Stimulated activated memory B cell treated with anti-CD40 and anti-IgM and Interleukin-4, amounts not matched to agents 10 μg/mL and 1 μg/mL and 100 μg/mL, for 72 hours (primary cell): ENCODE measurements at places on chromosomes 2 and 18.

- no peak for ATAC-seq
Observed at GRCh38 chr2:5690286-5690685, 1.9 kb upstream of the SOX11 start.

GRCh38 chr2:164675687-164676086 lies 54.4 kb upstream of the GRB14 start:
- no peak for ATAC-seq

DNA sequence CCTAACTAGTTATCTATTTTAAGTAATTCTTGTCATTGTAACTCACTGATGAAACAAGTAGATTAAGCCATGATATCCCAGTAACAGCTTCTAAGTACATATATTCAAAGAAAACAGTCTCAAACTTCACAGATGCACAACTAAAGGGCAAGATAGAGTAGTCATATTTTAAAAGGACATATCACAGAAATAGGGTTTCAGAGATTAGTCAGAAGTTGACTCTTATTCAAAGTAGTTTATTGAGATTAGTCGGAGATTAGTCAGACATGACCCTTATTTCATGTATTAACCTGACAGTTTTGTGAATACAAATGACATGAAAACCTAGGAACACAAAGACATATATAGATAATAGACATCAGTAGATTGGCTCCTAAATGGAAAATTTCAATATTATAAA lies 15.9 kb upstream of the CHAC2 start:
- ATAC-seq: peak; percentile 86

DNA sequence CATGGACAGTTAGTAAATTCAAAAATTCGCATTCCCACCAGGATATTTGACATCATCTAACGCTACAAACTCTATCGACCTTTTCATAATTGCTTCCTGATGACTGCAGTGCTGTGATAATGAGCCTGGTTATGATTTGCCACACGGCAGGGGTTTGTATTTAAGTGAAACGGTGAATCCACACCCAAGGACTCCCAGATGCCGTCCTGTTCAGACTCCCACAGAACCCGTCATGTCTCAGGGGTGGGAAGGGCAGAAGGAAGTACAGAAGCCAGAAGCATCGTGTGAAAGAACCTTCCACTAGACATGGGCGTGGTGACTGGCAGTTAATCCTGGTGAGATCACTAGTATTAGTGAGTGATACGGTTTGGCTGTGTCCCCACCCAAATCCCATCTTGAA lies 91.2 kb upstream of the TMEM18 start:
- no peak for ATAC-seq

GRCh38 chr2:9739531-9739964 lies 103.7 kb upstream of the TAF1B start:
- peak; percentile 37 for ATAC-seq

DNA sequence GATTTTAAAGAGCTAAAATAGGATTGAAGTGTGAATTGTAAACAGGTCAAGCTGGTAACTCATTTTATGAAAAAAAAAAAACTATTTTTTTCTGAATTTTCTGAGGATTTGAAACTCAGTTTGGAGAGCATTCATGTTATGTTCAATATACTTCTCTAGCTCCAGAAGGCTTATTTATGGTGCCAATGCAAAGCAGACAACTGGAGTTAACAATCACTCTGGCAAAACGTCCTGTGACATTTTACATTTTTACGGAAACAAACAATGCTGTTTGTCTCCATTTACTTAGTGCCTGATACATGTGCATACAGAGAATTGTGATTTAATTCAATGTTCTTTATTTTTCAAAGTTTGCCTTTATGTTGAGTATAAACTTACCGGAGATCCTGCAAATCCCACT lies 96.0 kb downstream of the COL5A2 start:
- ATAC-seq: no peak

DNA sequence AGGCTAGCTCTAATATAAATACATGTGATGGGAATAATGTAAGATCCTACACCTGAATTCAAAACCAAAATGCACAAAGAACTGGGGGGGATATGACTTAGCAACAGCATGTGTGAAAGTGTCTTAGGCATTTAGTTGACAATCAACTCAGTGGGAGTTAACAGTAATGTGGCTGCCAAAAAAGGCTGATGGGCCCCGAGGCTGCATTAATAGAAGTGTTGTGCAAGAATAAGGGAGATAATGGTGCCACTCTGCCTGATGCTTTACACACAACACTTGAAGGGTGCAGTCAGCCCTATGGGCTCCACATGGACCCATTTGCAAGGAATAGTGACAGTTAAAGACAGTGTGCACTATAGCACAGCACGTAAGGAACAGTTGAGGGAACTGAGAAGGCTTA lies 649.4 kb upstream of the ZEB2 start:
- ATAC-seq: no peak

DNA sequence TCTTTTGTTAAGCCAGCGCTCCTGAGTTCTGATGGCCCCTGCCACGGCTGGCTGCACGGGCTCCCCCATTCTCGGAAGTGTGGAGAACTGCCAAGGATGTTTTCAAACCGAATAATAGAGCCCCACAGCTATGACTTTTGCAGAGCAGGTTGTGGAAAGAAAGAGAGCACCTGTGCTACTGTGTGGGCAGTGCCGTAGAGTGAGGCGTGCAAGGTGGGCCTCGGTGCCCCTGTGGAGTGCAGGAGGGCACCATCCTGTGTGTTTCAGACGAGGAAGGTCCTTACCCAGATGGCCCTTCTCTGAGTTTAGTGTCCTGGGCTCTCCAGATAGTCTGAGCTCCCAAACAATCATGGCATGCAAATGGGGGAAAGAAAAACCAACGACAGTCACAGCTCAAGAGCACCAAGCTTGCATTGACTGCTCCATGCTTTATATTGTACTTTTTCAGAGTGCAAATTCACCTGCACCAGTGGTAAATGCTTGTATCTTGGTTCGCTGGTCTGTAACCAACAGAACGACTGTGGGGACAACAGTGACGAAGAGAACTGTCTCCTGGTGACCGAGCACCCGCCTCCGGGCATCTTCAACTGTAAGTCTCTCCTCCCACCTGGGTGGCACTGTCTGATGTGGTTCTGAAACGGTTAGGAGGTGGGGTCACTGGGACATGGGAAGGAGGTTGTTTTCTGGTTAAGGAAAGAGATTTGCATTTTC lies 219.4 kb downstream of the LDLRAD4 start:
- ATAC-seq: peak; percentile 51

DNA sequence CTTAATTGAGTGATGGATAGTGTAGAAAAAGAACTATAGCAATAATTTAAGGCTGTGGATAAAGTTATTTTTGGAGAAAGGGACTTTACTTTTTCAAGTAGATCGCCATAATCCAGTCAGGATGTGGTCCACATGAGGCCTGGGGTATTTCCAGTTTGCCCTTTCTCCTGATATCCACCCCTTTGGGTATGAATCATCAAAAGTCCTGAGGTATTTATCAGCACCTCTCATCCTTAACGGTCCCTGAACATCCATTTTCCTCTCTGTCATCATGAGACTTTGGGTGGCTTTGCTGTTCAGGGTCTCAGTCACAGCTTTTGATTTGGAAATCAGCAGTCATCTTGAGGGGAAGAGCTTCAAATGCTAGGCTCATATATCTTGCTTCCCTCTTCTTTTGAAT lies 39.3 kb upstream of the ELAC1 start:
- no peak for ATAC-seq

- no peak for ATAC-seq
Observed at GRCh38 chr18:28736951-28737350, 560.0 kb upstream of the CDH2 start.

DNA sequence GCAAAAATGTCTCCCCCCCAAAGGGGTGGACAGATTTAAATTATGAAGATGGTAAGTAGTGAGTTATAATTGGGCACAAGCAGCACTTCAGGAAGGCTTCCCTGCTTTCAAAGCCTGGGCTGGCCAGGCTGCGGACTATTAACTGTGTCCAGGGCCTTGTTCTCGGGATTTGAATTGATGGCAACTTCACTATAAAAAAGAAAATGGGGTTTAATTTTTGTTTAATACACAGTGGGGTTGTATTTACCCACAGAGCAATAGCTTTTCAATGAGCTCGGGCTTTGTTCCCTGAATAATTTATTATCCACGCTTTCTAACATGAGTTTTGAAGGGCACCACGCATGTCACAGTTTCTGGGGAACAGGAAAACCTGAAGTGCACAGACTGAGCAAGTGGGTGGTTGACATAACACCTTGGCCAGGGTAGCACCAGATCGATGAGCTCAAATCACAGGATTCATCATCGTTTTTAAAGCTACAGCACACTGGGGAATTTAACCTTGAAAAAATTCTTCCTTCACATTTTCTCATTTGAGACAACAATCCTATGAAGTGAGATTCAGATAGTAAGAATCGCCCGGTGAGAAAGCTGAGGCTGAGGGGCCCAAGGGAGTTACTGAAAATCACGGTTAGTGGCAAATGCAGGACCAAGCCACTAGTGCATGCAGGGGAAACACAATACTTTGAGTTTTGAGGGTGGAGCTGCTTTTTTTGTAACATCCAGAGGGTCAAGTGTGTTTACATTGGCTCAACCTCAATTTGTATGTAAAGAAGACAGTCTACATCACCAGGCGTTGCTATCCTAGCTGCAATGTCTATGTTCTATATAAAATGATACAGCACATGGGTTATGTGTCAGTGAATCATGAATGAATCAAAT lies 28.9 kb upstream of the LMAN1 start:
- ATAC-seq: no peak

- ATAC-seq: no peak
Observed at GRCh38 chr2:202624133-202624532, 10.6 kb upstream of the FAM117B start.

DNA sequence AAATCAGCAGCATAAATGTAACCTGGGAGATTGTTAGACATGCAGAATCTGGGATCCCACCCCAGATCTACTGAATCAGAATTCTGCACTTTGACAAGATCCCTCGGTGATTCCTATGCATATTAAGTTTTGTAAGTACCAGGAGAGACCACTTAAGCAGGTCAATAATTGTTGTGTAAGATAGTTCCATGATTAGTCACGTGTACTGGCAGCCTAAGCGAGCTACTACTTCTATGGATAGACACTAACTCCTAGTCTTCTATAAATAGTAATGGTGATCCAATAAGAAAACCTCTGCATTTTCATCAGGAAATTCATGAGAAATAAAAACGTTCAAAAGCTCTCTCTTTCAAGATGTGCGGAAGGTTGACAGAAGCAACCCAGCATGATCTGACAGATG lies 988.2 kb upstream of the CHAC2 start:
- ATAC-seq: no peak

DNA sequence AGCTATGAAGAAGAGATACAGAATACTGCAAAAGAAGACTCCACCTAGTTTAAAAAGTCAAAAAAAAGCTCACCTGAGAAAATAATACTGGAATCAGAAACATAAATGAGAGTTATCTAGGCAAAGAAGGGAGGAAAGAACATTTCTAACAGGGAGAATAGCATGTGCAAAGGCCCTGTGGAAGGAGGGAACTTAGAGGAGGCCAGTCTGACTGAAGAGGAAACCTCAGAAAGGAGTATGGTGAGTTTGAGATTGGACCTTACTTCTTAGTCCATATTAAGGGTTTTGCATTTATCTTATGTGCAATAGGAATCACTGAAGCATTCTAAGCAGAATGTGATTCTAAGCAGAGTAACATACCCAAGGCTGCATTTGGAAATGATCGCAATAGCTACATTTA lies 193.2 kb downstream of the LNPK start:
- ATAC-seq: no peak

GRCh38 chr2:158300394-158300793 lies 156.2 kb downstream of the CCDC148 start:
- no peak for ATAC-seq

DNA sequence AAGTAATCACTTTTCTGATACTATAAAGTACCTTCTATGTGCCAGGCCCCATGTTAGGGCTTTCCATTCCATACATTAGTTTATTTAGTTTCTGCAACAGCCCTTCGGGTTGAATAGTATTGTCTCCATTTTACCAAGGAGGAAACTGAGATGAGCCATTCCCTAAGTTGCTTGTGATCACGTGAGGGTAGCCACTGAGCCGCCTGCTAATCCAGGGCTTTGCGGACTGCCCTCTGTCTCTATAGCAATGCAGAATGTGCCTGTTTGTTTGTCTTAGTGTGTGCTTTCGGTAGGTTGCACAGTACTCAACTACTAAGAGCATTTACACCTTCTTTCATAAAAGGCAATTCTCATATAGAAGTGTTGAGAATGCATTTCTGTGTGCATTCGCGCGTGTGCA lies 5.0 kb downstream of the EMILIN2 start:
- ATAC-seq: no peak

DNA sequence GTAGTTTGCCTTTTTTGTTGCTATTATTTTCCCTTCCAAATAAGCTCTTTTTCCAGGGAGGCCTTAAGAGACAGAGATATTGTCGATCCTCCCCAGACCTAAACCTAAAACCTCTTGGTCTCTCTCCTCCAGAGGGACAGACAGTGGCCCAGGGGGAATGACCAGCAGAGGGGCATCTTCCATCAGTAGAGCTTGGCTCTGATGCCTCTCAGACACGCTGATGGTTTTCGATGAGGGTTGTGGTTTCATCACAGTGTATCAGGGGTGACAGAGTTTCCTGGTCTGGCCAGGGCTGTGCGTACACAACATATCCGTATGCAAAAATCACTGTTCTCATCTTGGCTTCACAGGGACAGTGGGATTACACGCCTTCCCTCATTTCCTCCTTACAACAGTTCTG lies 68.6 kb downstream of the GATA6 start:
- no peak for ATAC-seq

- peak; percentile 12 for ATAC-seq
Observed at GRCh38 chr2:33142810-33143209, 196.1 kb downstream of the LTBP1 start.

DNA sequence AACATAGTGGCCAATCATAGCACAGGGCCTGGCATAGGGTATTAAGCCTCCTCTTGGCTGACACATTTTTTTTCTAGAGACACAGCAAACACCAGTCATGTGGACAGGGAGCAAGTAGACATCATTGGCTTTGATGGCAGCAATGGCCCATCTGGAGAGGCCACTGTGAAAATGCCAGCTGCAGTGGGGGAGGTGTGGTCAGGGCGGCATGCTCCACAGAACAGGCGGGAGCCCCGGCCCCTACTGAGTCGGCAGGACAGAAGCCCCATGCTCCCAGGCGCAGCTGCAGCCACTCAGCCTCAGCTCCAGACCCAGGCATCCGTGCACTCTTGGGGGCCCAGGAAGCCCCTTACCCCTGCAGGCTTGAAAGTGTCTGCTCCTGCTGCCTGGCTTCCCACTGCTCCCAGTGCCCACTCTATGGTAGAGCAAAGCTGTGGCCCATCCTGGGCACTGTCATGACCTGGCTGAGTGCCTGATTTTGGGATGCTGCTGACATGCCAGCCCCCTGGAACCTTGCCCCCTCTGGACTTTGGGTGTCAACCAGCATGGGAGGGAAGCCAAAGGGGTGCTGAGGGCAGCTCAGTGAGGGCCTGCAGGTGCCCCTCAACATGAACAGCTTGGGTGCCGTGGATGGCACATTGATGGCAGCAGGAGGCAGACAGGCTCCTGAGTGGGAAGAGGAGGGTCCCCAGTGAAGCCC lies 23.3 kb upstream of the UBE2F start:
- no peak for ATAC-seq

DNA sequence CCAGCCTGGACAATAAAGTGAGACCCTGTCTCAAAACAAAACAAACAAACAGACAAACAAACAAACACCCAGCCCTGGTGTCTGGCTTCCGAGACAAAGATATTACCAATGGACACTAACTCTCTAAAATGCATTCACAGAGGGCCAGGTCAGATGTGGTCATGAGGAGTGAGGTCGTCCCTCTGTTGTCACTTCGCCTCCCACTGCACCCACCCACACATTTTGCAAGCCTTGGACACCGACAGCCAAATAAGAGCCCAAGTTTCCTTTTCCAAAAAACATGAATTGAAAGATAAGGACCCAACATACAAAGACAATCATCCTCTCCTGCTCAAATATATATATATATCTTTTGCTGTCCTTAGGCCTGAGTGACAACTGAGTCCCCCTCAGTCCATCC lies 319.9 kb downstream of the TSN start:
- ATAC-seq: no peak
